ENCODE measurements at places on chromosomes 16 and 17.

- peak; percentile 81 for DNase-seq
- peaks cover 32% of the 10 kb centered on the region for H3K4me1 ChIP-seq
- no peaks in the 10 kb centered on the region for H3K27me3 ChIP-seq
- peak overlapping the region; percentile 82 for H3K4me3 ChIP-seq
- no peaks in the 10 kb centered on the region for H3K36me3 ChIP-seq
These were observed 735 bp downstream of the ZNF652 start for GRCh38 chr17:49361129-49361901.

GRCh38 chr16:63223851-63224250 is 1187.6 kb upstream of the CDH8 start:
- no peak overlapping the region for H3K4me3 ChIP-seq
- H3K36me3 ChIP-seq: no peaks in the 10 kb centered on the region
- no peak for DNase-seq
- no peaks in the 10 kb centered on the region for H3K27me3 ChIP-seq
- no peak overlapping the region for H3K27ac ChIP-seq

GRCh38 chr16:89191033-89191900 is 9.1 kb downstream of the SLC22A31 start:
- no peaks in the 10 kb centered on the region for H3K36me3 ChIP-seq
- no peaks in the 10 kb centered on the region for H3K27me3 ChIP-seq
- no peak overlapping the region for H3K4me3 ChIP-seq
- no peak overlapping the region for H3K27ac ChIP-seq

DNA sequence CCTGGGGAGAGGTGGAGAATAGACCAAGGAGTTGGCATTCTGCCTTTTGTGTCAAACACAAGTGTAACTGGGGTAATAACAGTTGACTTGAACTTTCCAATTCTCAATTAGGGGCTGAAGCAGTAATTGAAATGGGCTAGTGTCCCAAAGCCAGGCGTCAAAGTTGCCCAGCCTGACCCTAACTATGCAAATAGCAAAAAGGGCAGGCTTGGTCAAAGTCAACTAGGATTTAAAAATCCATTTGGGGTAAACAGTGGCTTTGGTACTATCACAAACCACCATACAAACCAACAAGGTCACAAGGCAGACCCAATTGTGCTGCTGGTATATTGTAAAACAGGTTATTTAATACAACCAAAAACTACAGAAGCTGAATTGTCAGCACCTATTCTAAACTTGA is 18.0 kb downstream of the NFE2L1 start:
- H3K27me3 ChIP-seq: no peaks in the 10 kb centered on the region
- DNase-seq: no peak
- peaks cover 34% of the 10 kb centered on the region for H3K36me3 ChIP-seq

- H3K4me3 ChIP-seq: no peak overlapping the region
- H3K27ac ChIP-seq: no peak overlapping the region
- H3K27me3 ChIP-seq: no peaks in the 10 kb centered on the region
- H3K4me1 ChIP-seq: no peaks in the 10 kb centered on the region
These were observed 33.2 kb upstream of the USP7 start for GRCh38 chr16:8996891-8997290.

DNA sequence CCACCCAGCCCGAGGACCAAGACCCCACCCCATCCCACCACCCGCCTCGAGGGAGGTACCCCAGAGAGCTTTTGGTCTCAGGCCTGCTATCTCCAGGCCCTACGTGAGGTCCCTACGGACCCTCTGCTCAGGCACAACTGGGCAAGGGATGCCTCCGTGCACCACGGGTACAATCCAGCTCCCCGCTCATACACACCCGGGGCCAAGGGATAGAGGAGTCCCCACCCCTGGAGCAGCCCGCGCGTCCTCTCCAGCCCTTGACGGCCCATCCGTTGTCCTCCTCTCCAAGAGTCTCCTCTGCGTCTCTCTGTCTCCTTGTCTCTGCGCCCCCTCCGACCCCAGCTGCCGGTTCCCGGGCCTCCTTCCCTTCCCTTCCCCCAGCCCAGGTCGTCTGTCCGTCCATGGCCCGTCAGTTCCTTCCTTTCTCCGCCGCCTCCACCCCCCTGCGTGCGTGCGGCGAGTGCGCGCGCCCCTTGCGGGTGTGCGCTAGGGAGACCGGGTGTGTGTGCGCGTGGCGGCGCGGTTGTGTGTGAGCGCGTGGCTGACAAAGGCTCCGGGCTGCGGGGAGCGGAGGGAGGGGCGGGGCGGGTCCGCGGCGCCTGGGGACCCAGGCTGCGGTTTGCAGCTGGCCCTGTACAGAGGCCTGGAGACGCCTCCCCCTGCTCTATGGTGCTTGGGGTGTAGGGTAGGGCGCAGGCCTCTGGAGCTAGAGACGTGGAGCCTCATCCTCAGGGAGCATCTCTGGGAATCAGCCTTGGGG is 930 bp downstream of the SPNS2 start:
- peaks cover 11% of the 10 kb centered on the region for H3K27me3 ChIP-seq
- DNase-seq: no peak
- peak overlapping the region; percentile 59 for H3K4me3 ChIP-seq
- peaks cover 27% of the 10 kb centered on the region for H3K4me1 ChIP-seq

DNA sequence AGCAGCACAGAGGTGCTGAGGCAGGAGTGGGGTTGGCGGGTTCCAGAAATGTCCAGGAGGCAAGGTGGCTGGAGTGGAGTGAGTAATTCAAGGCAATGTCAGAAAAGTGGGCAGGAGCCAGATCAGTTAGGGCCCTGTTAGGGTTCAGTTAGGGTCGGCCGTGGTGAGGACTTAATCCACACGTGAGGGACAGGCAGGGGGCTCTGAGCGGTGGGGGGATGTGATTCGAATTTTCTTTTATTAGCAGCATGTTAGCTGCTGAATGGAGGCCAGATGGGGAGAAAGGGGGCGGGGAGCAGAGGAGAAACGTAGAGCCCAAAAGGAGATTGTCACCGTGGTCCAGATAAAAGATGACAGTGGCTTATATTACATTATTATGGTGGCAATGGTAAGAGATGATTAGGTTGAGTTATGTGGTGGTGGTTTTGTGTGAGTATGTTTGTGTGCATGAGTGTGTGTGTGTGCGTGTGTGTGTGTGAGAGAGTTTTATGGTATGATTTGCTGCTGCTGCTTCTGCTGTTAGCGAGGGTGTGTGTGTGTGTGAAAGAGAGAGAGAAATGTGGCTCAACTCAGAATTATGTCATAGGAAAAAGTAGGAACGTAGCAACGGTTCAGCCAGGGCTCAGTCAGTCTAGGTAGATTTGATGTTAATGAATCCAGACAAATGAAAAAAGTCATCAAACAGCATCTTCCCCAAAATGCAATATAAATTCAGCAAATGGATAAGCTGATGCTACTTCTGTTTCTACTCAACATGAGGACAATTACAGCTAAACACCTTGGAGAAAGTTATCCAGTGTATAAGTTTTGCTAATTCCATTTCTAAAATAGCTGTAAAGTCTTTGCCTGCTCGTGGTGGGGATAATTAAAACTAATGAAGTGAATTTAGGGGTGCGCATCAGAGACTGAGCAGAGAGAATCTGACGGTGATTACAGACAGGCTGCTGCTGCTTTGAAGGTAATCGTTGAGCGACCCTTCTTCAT is 390.6 kb downstream of the HAPSTR1 start:
- no peak overlapping the region for H3K27ac ChIP-seq
- H3K4me3 ChIP-seq: no peak overlapping the region
- H3K36me3 ChIP-seq: no peaks in the 10 kb centered on the region
- no peaks in the 10 kb centered on the region for H3K4me1 ChIP-seq
- no peaks in the 10 kb centered on the region for H3K27me3 ChIP-seq

- H3K4me3 ChIP-seq: no peak overlapping the region
- no peak for DNase-seq
- no peak overlapping the region for H3K27ac ChIP-seq
- no peaks in the 10 kb centered on the region for H3K27me3 ChIP-seq
These were observed 32.5 kb downstream of the BAIAP2 start for GRCh38 chr17:81067391-81067811.

- H3K27me3 ChIP-seq: no peaks in the 10 kb centered on the region
- no peak for DNase-seq
- no peaks in the 10 kb centered on the region for H3K4me1 ChIP-seq
- no peak overlapping the region for H3K4me3 ChIP-seq
These were observed 36.8 kb downstream of the ADCY7 start for GRCh38 chr16:50303041-50303604.

- H3K27ac ChIP-seq: peak overlapping the region; percentile 68
- H3K4me3 ChIP-seq: peak overlapping the region; percentile 61
- peaks cover 36% of the 10 kb centered on the region for H3K4me1 ChIP-seq
- no peaks in the 10 kb centered on the region for H3K36me3 ChIP-seq
These were observed 56.8 kb upstream of the RPH3AL start for GRCh38 chr17:409308-409847.

GRCh38 chr17:19315104-19315503 is 47.4 kb downstream of the B9D1 start:
- no peak for DNase-seq
- H3K27ac ChIP-seq: no peak overlapping the region
- H3K36me3 ChIP-seq: no peaks in the 10 kb centered on the region
- H3K4me3 ChIP-seq: no peak overlapping the region

GRCh38 chr17:77470800-77471733 is 330.3 kb downstream of the SEC14L1 start:
- peak overlapping the region; percentile 63 for H3K27ac ChIP-seq
- H3K4me3 ChIP-seq: no peak overlapping the region
- peaks cover 97% of the 10 kb centered on the region for H3K4me1 ChIP-seq
- H3K36me3 ChIP-seq: peaks cover 47% of the 10 kb centered on the region
- H3K27me3 ChIP-seq: no peaks in the 10 kb centered on the region

GRCh38 chr16:51125992-51126391 is 25.1 kb downstream of the SALL1 start:
- H3K4me1 ChIP-seq: no peaks in the 10 kb centered on the region
- no peak overlapping the region for H3K4me3 ChIP-seq
- no peaks in the 10 kb centered on the region for H3K36me3 ChIP-seq
- no peaks in the 10 kb centered on the region for H3K27me3 ChIP-seq
- no peak for DNase-seq

GRCh38 chr17:62935523-62935922 is 30.5 kb upstream of the TANC2 start:
- DNase-seq: no peak
- no peak overlapping the region for H3K27ac ChIP-seq
- no peak overlapping the region for H3K4me3 ChIP-seq
- no peaks in the 10 kb centered on the region for H3K36me3 ChIP-seq
- no peaks in the 10 kb centered on the region for H3K4me1 ChIP-seq

- no peak overlapping the region for H3K4me3 ChIP-seq
- no peaks in the 10 kb centered on the region for H3K27me3 ChIP-seq
- H3K27ac ChIP-seq: no peak overlapping the region
- no peak for DNase-seq
- H3K36me3 ChIP-seq: no peaks in the 10 kb centered on the region
These were observed 32.6 kb upstream of the SHISA9 start for GRCh38 chr16:12868788-12869187.

DNA sequence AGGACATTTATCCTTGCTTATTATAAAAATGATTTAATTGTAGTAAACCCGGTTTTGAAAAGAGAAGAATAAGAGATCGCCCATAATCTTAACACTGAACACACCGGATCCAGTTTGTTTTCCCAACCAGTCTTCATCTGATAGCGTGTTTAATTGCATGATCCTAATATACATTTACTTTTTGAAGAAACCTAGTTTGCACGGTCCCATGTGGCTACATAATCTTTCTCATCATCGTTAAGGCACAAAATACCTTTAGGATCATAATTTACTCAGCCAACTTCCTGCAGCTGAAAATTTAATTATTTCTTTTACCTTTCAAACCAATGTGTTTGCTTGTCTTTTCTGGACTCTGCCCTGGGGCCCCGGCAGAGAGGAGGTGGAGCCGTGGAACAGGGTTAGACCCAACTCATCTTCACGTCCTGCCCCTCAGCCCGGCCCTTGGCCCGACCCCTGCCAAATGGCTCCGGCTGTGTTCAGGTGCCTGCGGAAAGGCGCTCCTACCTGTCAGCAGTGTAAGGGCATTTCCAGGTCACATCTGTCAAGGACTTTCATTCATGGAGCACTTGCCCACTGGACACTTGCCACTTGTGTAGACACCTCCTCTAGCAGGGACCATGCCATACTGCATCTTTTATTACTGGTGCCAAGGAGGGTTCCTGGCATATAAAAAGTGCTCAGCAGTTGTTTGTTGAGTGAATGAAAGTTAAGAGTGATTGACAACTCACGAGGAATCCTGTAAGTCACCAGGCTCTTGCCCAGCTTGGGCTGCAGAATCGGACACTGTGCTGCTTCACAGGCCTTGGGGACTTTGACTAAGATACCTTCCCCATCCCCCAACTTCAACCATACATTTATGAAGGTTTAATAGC is 28.6 kb downstream of the SMARCE1 start:
- H3K4me1 ChIP-seq: peaks cover 35% of the 10 kb centered on the region
- no peak overlapping the region for H3K27ac ChIP-seq
- no peak for DNase-seq
- no peaks in the 10 kb centered on the region for H3K36me3 ChIP-seq

GRCh38 chr17:79125503-79125902 is 50.9 kb downstream of the ENGASE start:
- DNase-seq: no peak
- no peaks in the 10 kb centered on the region for H3K27me3 ChIP-seq
- no peaks in the 10 kb centered on the region for H3K4me1 ChIP-seq
- H3K4me3 ChIP-seq: no peak overlapping the region
- H3K27ac ChIP-seq: no peak overlapping the region

DNA sequence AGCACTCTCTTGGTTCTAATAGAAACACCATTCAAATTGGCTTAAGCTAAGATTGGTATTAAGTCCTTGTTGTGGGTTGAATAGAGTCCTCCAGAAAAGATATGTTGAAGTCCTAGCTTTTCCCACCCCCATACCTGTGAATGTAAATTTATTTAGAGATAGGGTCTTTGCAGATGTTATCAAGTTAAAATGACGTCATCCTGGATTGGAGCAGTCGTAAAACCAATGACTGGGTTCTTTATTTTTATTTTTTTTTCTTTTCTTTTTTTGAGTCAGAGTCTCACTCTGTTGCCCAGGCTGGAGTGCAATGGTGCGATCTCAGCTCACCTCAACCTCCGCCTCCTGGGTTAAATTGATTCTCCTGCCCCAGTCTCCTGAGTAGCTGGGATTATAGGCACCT is 658.6 kb upstream of the RBFOX1 start:
- no peaks in the 10 kb centered on the region for H3K4me1 ChIP-seq
- H3K4me3 ChIP-seq: no peak overlapping the region
- no peak overlapping the region for H3K27ac ChIP-seq
- no peak for DNase-seq
- H3K36me3 ChIP-seq: no peaks in the 10 kb centered on the region

DNA sequence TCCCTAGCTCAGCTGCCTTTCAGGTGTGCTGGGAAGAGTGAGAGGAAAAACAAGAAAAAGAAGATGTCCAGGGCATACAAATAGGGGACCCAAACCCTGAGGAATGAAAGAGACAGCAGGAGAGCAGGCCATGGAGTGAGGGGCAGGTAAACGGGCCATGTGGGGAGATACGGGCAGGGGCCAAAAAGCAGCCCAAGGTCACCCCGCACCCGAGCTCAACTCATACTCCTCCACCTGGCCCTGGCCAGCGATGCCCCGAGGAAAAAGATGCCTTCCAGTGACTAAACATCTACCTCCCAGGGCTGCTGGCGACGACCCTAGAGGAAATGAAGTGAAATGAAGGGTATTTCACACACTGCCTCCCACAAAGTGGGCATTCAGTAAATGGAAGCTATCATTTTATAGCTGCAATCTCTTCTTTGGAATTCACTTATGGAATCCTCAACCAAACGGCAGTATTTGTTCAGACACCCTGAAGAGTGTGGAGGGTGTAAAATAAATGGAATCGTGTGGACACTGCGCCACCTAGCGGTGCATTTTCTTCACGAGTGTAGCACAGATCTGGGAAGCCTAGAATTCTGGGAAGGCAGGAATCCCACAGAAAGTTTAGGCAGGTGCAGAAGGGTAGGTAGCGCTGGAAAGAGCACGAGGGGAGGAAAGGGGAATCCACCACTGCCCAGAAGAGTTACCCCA is 14.9 kb downstream of the ELAC2 start:
- no peak overlapping the region for H3K4me3 ChIP-seq
- no peaks in the 10 kb centered on the region for H3K4me1 ChIP-seq
- no peak overlapping the region for H3K27ac ChIP-seq
- no peaks in the 10 kb centered on the region for H3K27me3 ChIP-seq
- peaks cover 85% of the 10 kb centered on the region for H3K36me3 ChIP-seq

Data from effector memory CD4-positive, alpha-beta T cell (primary cell).